NCI-H748 treated with DMSO at 0.1 percent for 48 hours (cell line): ENCODE measurements at places on chromosomes 7 and 10.

GRCh38 chr10:130359711-130360110 lies 223.5 kb downstream of the GLRX3 start:
- DNase-seq: no peak

- DNase-seq: no peak
Measured at GRCh38 chr10:62044566-62044965, 143.1 kb downstream of the ARID5B start.

- no peak for DNase-seq
Measured at GRCh38 chr10:103763374-103764202, 91.8 kb downstream of the SH3PXD2A start.

DNA sequence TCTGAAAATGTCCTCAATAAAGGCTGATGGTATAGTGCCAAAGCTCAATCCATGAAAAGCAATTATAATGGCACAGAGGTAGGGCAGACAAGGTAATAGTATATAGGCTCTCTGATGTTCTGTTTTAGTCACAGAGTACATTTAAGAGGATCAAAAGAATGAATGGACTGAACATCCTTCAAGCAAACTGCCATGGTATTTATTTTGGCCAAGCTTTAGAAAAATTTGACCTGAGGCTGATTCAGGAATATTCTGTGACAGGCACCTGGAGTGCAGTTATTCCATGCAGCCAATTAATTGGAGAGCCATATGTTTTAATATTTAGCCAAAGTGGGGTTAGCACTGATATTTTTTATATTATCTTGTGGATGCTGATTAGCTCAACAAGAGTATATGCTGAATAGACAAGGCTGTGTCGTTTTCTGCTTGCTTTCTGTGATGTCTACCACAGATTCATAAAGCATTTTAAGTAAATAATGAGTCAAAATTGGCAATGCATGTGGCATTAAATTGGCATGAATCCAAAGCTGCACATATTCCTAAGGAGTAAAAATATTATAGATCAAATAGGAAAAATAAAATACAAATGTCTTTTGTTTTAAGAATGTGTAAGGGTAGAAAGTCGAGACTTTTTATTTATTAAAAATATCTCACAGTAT lies 177.4 kb downstream of the PCLO start:
- DNase-seq: no peak

- no peak for DNase-seq
Measured at GRCh38 chr7:47402941-47403866, 178.7 kb downstream of the TNS3 start.

- no peak for DNase-seq
Measured at GRCh38 chr10:89219513-89220218, 12.5 kb upstream of the CH25H start.

DNA sequence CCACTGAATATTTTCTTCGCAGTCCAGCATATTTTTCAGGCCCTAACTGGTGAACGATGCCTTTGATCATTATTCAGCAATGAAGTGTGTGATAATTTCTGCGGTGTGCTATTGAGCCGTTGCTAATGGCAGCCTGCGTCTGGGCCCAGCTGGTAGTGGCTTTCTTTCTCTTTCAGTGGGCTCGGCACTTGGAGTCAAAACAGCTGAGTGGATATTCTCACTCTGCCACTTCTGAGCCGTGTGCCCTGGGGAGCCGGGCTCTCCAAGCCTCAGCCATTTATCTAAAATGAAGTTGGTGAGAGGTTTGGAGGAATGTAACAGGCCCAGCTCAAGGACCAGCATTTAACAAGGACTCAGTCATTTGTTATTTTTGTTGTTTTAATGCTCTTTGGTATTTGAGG lies 87.5 kb upstream of the IFRD1 start:
- DNase-seq: no peak

- no peak for DNase-seq
Measured at GRCh38 chr10:37957841-37958240, 18.6 kb downstream of the ZNF25 start.

DNA sequence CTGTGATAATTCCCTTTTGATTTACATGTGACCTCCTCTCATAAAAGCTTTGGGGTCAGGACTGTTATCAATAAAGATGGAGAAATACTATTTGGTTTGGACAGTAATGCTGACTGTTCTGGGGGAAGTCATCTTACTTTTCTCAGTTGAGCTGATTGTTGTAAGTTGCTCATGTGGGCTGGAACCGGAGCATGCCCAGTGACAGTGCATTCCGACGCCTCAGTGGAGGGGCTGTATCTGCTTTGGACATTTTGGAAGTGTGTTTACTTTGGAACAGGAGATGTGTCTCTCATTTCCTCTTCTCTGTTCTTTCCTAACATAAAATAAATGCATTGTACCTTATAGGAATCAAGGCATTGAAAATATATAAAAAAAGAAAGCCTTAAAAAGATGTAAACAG lies 30.1 kb downstream of the RBM33 start:
- no peak for DNase-seq

DNA sequence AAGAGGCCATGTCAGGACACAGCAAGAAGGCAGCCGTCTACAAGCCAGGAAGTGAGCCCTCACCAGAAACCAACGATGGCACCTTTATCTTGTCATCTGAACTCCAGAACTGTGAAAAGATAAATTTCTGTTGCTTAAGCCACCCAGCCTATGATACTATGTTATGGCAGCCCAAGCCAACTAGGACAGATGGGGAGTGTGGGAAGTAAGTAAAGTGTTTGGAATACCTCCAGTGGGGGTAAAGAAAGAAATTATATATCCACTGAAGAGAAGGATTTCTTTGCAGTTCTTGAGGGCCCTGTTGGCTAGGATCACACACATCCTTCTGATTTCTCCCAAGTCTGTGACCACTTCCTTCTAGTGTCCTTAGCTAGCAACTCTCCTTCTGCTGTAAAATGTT lies 384.4 kb downstream of the TNS3 start:
- DNase-seq: no peak

GRCh38 chr7:13104128-13104527 lies 416.7 kb downstream of the ARL4A start:
- DNase-seq: no peak

GRCh38 chr7:135575296-135575695 lies 17.6 kb downstream of the NUP205 start:
- DNase-seq: no peak

GRCh38 chr10:131668903-131669302 lies 231.9 kb upstream of the PPP2R2D start:
- DNase-seq: no peak

DNA sequence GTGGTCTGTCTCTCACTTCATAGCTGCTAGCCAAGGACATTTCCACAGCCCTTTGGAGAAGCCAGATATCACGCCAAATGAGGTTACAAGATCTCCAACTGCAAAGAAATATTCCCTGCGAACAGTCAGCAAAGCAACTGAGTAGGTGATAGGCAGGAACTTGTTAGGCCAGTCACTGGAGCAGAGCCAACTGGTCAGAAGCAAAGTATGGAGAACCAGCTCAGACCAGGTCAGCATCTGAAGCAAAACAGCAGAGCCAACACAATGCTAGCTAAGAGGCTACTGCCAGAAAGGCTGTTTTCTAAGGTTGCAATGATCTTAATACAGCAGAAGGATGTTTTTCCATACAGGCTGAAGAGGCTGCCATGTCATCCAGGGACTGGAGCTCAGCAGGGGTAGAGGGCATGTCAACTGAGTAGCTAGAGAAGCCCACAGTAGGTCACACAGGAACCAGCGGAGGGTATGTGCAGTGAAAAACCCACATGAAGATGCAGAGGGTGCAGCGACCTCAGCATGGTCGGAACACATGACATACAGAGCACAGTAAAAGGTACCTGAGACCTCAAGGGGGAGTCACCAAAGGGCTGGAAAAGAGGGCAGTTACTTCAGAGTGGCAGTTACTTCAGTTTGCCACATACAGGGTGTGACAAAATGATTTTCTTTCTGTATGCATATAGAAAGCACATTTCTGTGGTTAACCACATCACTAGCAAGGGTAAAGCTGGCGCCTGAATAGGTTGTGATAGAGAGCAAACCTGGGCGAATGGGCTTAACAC lies 8.9 kb downstream of the SEC31B start:
- no peak for DNase-seq

- DNase-seq: peak; percentile 93
Measured at GRCh38 chr7:69908454-69908853, 310.2 kb downstream of the AUTS2 start.

DNA sequence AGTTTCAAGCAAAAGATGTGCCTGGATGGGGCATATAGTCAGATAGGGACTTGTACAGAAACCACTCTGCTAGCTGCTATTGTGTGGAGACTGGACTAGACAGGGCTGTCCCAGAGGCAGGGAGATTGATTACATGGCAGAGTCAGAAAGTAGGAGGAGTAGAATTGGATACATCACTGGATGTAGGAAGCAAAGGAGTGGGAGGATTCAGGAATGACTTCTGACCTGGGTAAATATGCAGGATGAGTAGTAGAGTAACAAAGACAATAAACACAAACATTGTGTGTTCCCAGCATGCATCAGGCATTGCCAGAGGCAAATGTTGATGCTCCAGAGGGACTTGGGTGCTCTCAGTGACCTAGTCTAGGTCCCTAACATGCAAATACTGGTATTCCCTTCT lies 30.9 kb upstream of the MAT1A start:
- DNase-seq: no peak

DNA sequence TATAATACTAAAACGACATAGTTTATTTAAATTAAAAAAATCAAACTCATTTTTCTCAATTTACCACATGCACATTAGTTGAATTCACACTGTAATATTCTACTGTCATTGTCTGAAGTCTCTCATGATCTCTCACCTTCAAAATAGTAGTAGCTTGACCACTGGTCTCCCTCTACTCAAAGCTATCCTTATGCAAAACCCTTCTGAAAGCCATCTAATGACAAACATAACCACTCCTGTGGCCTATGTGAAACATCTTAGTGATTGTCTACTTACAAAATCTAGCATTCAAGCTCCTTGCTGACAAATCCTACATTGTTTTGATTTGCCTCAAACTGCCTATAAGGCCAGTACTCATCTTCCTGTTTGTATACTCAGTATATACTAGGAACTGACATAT lies 606.0 kb upstream of the GHITM start:
- no peak for DNase-seq

DNA sequence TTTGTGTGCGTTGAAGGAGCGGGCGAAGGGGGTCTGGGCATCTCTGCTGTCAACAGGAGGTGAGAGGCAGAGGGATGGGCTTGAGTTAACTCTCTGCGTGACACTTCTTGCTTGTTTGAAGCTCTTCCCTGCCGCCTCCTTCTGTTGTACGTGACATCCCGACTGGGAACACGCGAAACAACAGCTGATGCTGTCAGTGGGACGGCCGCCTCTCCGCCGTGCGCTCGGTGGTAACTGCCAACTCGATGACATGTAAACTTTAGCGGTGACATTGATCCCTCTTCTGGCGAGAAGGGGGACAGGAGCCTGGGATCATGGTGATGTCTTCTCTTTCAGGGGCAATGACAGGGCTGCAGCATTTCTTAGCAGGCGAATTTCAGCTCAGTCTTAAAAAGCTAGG lies 394.5 kb downstream of the TYW1 start:
- DNase-seq: no peak

DNA sequence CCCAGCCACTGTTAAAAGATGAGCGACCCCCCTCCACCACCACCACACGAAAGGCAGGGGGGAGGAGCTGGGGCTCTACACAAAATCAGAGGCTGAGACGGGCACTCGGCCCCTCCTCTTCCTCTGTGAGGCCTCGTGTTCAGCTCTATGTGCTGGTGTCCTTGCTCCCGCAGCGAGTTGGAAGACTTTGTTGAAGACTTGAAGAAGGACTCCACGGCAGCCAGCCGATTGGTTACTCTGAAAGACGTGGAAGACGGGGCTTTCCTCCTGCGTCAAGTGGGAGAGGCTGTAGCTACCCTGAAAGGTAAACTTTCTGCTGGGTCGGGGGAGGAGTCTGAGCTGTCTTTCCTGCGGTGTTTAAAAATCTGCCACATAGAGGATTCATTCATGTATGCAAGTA lies 203.7 kb downstream of the ARHGAP21 start:
- DNase-seq: no peak

DNA sequence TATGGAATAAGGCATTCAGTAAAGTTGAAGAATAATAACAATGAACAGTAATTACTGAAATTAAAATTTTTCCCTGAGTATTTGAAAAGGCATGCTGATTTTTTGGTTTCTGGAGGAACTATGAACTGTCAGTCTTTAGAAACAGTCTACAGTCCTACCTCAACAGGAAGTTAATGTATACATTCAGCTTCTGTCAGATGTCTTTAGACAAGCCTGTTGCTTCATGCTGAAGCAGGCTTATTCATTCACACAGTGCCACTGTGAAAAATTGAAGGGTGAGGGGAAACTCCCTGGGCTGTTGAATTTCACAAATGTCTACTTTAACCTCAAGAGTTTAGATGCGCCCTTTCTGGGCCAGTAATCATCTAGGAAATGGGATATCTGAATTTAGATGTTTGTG lies 3.5 kb downstream of the NRF1 start:
- no peak for DNase-seq

- DNase-seq: no peak
Measured at GRCh38 chr10:19048489-19048888, at the start of gene MALRD1. Gene MALRD1, plus strand, starts transcription at chr10:19048801. Its CDS starts 138 bp downstream, at chr10:19048939.
